Activated CD8-positive, alpha-beta memory T cell treated with anti-CD3 and anti-CD28 coated beads for 1 hour (primary cell): ENCODE measurements at places on chromosomes 1 and 21.

DNA sequence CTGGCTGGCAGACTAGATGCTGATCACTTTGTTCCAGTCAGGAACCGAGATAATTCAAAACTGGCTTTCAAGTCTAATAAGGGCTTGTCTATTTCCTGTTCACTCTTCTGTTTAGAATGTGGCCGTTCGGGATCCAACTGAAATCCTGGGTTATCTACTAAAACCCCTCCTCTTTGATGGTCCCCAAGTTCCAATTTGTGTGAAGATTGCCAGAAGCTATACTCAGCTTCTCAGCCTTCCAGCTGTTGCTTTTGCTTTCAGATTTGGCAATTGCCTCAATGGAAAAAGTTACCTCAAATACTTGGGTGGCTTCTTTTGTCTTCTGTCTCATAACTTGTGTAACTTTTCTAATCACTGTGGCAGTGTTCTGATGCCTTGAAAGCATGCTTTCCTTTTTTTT is 43.7 kb downstream of the BTBD8 start:
- DNase-seq, result no peak

DNA sequence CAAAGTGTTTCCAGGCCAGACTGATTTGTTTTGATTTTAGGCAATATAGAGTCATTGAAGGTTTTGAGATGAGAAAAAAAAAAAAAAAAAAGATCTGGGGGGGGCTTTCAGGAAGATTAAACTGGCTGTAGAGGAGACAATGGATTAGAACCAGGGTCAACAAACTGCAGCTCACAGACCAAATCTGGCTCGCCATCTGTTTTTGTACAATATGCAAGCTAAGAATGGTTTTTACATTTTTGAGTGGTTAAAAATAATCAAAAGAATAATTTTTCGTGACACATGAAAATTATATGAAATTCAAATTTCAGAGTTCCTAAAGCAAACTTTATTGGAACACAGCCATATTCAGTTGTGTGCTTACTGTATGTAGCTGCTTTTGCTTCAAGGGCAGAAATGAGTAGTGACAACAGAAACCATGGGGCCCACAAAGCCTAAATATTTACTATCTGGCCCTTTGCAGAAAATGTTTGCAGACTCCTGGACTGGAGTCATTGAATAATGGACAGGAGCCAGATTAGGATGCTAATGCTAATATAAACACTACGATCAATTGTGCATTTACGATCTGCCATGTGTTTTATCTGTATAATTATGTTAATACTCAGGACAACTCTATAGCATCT is 375.7 kb upstream of the DAB1 start:
- DNase-seq, result no peak

- no peak for DNase-seq
Measured at GRCh38 chr1:43313771-43314170, 13.0 kb downstream of the TIE1 start.

DNA sequence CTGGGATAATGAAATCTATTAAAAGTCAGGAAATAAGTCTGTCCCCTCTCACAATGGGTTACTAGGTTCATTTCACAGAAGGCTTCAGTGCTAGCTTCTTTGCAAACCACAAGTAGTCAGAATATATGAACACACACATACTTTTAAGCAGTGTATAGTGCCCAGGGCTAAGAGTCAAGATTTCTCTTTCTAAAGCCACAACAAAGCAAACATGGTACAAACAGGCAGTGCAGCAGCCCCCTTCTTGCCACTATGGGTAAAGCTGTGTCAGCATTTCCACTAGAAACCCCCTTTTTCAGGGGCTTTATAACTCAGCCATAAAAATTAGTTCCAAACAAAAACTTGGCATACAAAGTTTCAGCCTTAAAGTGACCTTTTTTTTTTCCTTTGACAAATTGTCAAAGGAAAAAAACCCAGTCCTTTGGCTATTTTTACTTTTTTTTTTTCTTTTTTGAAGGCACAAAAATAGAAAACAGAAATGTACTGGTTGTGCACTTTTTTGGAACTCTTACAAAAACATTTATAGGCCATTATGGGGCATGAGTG is 315.4 kb downstream of the LMO4 start:
- DNase-seq, result no peak

DNA sequence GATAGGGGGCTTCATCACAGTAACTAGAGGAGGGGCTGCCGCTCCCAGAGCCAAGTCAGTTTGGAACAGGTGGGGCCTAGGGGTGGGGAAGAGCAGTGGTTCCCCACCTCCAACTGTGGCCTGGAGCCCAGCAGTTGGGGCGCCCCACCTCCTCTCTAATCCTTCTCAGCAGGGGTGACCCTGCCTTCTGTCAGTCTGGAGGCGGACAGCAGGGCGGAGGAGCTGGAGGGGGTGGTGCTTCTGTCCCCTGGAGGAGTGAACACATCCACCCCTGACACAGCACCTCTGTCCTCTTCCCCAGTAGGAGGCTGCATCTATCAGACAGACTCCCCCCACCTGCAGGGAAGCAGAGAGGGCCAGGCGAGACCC is 73.8 kb downstream of the MRPL37 start:
- no peak for DNase-seq

GRCh38 chr1:155650231-155650757 is 38.3 kb downstream of the YY1AP1 start:
- no peak for DNase-seq

DNA sequence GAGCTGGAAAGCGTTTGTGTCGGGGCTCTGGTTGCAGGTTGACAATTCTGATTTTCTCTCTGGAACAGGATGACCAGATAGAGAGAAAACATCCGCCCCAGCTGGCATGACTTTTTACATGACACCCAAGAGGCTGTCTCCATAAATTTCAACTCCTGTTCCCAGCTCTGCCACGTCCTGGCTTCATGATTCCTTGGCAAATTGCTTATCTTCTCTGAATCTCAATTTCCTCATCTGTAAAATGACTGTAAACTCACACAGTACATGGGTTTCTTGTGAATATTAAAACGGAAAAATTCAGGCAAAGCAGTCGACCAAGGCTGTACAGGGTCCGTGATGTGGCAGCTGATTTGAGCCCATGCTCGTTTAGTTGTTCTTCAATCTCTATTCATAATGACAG is 572.7 kb downstream of the AJAP1 start:
- no peak for DNase-seq

DNA sequence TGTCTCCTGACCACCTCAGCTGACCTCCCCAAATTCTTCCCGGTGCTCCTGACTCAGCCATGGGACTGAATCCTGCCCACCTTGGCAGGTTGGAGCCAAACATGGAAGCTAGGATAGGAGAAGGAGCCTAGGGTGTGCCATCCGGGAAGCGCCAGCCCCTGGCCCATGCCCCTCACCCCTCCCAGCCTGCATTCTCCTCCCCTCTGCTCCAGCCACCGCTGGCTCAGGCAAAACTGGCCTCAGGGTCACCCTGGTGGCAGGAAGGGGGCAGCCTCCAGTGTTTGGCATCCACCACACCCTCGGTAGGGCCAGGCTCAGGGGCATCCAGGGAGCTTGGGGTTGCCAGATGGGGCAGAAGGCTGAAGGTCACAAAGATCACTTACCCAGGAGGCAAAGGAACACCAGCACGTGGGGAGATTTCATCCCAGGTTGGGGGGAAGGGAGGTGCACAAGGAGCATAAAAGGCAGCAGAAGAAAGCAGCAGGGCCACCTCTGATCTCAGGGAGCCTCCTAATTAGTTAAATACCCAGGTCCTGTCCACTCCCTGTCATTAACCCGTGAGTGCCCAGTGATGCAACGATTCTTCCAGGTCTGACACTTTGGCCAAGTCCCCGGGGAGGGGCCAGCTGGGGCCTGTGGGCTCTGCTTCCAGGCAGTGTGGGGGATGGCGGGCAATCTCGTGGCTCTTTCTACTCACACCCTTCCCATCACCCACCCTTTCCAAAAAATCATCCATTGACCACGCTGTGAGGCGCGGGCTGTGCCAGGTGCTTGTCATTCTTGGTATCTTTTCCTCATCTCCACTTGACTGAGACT is at the start of gene PLA2G2E:
Gene PLA2G2E (minus strand): TSS at position 481 of the 816 bp plus-strand sequence. CDS start 58 bp downstream, at position 423.
- DNase-seq, result no peak

DNA sequence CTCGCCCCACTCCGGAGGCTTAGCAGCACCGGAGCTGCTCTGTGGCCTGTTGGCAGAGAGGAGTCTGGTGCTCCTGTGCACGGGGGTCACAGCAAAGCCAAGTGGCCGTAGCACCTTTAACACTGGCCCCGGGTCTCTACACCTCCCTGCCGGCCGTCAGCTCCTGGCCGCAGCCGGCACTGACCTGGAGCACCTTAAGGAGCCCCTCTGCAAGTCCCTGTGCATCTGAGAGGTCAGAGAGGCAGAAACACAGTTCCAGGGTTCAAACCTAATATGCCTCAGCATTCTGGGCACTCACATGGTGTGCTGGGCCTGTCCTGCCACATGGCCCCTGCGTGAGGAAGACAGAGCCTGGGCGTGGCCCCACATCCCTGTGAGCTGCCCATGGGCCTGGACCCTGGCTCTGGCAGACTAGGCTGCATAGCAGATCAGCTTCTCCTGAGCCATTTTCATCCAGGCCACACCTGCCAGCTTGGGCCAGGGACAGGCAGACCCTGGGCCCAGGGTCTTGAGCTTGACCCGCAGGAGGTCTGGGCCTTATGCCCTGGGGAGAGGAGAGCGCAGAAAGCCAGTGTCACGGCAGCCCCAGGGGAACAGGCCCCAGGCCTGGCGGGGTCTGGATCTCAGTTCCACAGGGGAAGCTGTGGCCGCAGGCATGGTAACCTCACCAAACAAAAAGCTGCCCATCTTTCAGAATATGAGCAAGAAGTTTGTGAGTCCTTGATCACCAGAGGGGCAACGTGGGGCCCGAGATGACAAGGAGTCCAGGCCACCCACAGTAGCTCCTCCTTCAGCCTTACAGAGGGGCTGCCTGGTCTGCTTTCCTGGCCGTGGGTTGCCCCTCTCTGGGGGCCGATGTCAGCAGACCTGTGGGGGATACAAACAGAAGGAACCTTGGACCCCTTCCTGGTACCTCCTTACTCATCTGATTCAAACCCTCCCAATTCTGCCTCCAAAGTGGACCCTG is 146.0 kb upstream of the COL6A1 start:
- DNase-seq, result no peak

DNA sequence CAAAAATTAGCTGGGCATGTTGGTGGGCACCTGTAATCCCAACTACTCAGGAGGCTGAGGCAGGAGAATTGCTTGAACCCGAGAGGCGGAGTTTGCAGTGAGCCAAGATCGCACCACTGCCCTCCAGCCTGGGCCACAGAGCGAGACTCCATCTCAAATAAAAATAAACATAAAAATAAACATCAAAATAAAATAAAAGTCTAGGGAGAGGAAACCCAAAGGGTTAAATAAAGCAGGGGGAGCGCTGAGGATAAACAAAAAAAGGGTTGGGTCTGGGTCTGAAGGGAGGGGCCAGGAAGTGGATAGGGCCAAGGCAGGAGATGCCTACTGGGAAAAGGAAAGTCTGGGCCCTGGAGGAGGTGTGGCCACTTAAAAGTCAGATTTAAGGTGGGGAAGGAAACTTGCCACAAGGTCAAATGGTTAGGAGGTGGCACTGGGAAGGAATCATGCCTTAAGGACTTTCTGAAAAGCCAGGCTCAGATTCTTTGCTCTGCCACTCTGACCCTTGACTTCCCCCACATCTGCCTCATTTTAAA is 150.0 kb downstream of the ADSS2 start:
- no peak for DNase-seq

DNA sequence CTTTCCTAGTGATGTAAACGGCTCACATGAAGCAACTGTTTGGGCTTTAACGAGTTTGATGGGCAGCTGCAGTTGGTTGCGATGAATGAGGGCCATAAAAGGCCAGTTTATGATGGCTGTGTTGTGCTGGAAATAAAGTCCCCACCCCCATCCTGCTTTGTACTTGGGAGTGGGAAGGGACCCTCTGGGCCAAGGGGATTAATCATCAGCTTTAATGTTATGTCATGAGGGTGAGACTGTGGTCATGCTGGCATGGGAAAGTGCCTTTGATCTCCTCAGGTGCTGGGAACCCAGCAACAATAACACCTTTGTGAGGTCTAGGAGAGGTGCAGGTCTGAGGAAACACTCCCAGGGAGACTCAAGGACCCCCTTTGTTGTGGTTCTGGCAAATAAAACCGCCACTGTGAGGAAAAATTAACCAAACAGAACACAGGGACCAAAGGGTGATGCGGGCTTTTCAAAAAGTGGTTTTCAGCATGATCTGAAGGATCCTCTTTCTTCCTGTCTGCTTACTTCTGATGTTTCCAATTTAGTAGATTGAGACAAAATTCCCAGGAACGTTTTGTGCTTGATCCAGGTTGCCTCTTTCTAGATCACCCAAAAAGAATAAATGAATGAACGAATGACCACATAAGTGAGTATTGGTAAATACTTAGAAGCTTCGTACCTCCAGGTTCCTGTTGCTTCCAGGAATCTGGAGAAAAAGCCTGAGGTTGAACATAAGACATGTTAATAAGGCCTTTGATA is 257.8 kb upstream of the HOOK1 start:
- no peak for DNase-seq

- no peak for DNase-seq
Measured at GRCh38 chr21:15741510-15741909, 11.7 kb downstream of the USP25 start.

- no peak for DNase-seq
Measured at GRCh38 chr1:3539707-3540425, 71.4 kb downstream of the MEGF6 start.

DNA sequence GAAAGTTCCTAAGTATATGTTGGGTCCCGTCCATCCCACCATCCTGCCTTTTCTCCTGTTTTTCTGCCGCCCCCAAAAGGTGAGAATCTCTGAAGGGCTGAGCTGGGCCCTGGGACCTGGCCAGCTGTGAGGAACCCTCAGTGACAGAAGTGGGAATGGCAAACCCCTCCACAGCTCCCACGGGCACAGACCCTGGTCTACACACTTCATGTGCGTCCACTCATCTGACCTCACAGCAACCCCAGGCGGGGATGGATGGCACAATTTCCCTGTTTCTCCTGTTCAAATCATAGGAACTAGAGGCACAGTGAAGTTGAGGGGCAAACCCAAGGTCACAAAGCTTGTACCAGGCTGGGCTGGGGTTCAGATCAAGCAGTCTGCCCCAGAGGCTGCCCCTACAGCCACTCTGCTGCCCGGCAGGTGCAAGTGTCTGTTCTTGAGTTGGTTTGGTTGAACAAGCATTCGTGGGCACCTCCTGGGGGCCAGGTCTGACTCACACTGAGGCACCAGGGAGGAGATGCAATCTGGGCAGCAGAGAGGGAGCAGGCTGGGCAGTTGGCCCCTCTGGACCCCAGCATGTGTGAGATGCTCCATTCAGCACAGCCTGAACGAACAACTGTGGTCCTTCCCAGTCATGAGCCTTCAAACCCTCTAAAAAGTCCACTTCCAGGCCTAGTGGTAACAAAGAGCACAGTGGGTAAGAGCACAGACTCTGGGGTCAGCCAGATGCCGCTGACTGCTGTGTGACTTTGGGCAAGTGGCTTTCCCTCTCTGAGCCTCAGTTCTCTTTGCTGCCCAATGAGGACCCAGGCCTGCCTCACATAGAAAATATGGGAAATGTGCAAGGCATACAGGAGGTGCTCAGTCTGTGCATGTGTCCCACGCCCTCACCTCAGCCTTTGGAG is 4.0 kb downstream of the EDN2 start:
- no peak for DNase-seq

- no peak for DNase-seq
Measured at GRCh38 chr21:46120301-46121285, 22.7 kb downstream of the COL6A2 start.

GRCh38 chr1:40664167-40664537 is 1.3 kb downstream of the RIMS3 start:
- DNase-seq, result no peak

GRCh38 chr1:88595355-88596002 is 88.6 kb upstream of the PKN2 start:
- DNase-seq, result no peak

- no peak for DNase-seq
Measured at GRCh38 chr1:29362116-29362515, 125.8 kb downstream of the PTPRU start.

- no peak for DNase-seq
Measured at GRCh38 chr21:45719177-45719802, 75.8 kb downstream of the PCBP3 start.

- DNase-seq, result no peak
Measured at GRCh38 chr1:228821252-228821651, 86.0 kb downstream of the RHOU start.
